NCI-H460 (cell line): ENCODE measurements at places on chromosomes 11 and 22.

DNA sequence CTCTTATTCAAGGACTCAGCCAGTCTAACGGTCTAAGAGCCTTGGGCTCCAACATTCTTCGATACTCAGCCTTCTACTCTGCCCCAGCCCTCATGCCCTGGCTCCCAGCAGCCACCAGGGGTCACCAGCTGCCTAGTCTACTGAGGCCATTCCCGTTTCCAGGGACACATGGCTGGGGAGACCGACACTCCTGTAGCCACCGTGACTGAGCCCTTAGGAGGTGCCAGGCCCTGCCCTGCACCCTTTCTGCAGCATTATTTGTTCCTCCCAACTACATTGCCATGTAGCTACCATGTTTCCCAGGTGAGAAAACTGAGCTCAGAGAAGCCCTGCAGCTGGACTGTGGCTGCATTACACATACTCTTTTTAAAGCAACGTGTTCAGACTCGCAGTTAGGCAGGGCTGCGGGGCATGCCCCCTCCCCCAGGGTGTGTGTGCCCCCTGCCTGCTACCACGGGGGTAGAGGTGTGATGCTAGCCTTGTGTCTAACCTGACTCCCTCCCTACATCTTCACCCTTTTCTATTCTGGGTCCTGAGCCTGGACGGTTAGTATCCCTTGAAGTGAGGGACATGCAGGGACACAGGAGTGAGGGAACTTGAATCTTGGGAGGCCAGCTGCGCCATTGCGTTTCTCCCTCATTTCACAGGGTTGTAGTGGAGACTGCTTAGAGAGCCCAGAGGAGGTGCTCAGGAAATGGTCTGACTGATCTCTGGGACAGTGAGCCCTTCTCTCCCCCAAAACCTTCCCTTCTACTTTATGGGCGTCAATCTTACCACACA is 17.5 kb downstream of the ATG16L2 start:
- peak; percentile 73 for DNase-seq

- DNase-seq, result no peak
These were observed 51.7 kb upstream of the PAK1 start for GRCh38 chr11:77525455-77526091.

GRCh38 chr11:95827696-95828095 is 37.4 kb downstream of the CEP57 start:
- no peak for DNase-seq

- DNase-seq, result no peak
These were observed 150.7 kb downstream of the BLID start for GRCh38 chr11:121965330-121965729.

DNA sequence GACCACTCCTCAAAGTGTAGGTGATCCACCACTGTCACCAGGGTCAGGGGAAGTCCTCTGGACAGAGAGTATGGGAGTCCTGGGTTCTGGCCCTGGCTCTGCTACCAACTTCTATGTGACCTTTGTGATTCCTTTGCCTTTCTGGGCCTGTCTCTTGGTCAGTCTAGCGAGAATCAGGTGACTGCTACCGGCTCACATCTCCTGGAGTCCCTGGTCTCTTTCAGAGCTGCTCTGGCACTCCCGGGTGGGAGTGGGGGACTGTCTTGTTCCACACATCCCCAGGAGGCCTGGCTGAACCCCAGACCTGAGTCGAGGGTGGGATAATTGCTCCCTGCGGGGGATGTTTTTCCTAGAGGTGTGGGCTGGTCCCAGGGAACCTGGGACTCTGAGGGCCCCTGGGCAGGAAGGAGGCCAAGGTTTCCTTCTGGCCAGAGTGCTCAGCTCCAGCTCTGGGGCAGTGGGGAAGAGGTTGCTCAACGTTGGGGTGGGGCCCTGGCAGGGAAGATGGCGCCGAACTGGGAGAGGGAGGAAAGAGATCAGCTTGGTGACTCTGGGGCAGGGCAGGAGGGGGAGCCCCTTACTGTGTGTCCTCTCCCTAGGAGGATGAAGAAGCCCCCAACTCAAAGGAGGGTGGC is 2.1 kb downstream of the SOX10 start:
- no peak for DNase-seq

DNA sequence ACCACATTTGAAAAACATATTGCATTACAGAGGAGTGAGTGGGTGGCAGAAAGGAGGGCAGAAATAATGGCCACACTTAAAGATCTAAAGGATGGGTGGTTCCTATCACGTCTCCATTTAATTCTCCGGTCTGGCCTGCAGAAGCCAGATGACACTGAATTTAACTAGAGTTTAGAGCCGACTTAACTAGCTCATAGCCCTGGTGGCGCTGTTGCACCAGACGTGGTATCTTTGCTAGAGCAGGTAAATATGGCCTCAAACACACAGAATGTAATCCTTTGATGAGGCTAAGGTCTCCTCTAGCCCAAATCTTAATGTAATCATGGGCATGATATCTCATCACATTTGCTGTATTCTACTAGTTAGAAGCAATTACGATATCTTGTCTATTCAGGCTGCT is 51.5 kb upstream of the GAL start:
- DNase-seq, result peak; percentile 48

DNA sequence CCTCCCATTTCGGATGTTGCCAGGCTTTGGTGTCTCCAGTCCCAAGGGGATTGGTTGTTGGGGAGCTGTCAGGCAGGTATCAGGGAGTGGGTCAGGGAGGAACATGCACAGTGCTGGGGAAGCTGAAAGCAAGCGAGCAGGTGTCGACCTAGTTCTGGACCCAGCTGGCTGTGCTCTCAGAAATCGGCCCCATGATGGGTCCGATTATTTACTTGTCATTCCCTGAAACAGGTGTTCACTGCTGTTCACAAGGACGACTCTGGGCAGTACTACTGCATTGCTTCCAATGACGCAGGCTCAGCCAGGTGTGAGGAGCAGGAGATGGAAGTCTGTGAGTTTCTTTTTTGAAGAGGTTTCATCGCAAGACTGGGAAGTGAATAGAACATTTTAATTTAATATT is 76.8 kb downstream of the JAM3 start:
- DNase-seq, result no peak

DNA sequence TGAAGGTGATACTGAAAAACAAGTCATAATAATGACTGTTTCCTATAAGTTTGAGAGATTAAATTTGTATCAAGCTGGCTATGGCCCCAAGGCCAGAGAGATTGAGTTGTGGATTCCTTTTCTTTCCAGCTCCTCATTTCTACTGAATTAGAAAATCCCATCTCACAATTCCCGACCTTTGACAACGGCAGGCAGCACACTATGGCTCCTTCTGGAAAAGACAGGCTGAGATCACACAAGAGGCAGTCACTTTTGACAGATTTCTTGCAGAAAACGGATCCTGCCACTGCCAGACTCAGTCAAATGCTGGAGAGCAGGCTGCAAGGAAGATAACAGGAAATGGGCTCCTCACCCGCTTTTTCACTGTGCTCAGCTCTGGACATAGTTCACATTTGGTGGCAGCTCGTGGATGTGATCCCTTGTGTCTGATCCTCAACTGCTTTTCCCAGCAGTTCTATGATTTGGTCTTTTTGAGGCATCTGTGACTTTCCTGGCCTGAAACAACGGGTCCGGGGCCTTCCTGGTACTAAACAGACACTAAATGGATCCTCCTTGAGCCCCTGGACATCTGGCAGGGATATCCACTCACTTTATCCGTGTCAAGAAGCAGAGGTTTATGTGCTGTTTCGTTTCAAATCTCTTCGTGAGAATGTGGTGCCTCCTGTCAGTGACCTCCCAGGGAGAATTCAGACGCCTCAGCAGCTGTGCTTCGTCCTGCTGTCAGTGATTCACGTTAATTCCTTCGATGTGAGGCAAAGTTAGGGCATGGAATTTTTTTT is 26.1 kb upstream of the RTL6 start:
- DNase-seq, result no peak

- no peak for DNase-seq
These were observed 5.0 kb upstream of the SH3BP1 start for GRCh38 chr22:37634417-37634924.

DNA sequence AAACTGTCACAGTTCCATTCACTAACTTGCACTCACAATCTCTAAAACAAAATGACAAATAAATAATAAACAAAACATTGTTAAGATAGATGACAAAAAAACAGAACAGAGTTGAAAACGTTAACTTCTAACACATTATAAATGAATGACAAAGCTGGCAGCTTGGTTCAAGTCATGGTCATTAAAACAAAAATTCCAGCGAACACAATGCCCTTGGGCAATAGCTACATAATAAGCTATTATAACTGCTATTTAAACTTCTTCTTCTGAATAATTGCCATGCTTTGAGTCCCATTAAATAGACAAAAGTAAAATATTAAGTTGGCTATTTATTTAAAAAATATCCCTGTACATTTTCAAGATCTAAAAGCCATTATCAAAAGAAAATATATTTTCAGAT is 54.7 kb downstream of the PICALM start:
- DNase-seq, result no peak

GRCh38 chr11:95486466-95486865 is 255.5 kb upstream of the SESN3 start:
- no peak for DNase-seq

DNA sequence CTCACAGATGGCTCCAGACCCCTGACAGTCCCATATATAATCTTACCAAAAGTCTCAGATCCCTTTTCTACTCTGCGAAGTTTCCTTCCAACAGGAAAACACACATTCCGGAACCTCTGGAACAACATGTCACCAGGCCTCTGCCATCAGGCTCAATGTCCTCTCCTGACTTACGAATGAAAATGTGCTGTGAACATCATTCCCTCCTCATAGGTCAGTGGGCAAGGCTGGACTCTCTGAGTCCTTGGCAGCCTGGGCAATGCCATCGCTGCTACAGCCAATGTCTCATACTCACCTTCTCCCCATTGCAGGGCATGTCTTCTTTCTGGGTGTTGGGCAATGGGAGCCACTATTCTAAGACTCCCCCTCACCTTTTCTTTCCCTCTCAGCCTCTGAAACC is 1.7 kb upstream of the HPX start:
- no peak for DNase-seq

DNA sequence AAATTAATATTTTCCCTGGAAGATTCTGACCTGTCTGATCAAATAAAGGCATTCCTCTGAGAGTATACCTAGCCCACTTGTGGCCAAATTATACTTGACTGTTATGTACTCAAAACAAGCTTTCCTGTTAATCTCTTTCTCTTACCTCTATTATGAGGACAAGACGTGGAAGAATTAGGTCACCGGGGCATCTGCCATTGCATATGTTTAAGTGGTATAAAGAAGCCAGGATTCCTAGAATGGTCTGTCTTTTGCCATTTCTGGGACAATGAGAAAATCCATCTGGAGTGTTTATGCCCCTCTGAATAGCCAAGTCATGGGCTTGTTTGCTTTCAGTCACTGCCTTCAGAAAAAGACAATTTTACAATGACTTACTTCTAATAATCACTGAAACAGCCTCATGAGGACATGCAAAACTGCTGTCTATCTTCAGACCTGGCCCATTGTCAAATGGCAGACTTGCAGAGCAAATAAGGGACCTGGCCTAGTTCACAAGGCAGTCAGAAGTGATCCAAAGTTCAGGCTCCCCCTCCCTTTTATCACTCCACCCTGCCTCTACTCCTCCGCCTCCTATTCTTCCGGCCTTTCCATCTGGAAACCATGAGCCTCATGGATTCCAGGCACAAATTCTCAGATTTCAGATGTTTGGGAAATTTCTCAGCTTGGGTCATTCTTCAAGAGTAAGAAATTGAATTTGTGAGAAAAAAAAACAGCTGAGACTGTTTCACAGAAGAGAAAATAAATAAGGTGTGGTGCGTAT is 128.1 kb upstream of the LDLRAD3 start:
- no peak for DNase-seq

- DNase-seq, result no peak
These were observed 908.5 kb upstream of the RAG2 start for GRCh38 chr11:37506531-37506930.

GRCh38 chr11:134330611-134331353 is 1.0 kb upstream of the GLB1L2 start:
- DNase-seq, result no peak

GRCh38 chr11:33857933-33858371 is 33.9 kb downstream of the LMO2 start:
- DNase-seq, result peak; percentile 52

GRCh38 chr22:27422442-27422841 is 379.1 kb downstream of the MN1 start:
- DNase-seq, result no peak

DNA sequence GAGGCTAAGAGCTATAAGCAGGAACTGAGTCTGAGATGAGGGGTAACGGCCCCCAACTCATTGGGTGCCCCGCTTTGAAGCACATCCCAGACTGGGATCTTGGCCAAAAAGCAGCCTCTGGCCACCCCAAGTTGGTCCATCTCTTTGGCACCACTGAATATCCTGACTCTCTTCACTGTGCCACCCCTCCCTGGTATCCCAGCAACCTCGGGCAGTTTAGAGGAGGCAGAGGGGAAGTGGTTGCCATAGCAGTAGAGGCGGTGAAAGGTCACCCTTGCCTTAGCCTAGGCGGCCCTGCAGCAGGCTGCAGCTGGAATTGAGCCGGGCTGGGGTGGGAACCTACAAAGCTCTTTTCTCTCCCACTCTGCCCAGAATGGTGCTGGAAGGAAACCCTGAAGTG is 1.1 kb downstream of the PELI3 start:
- DNase-seq, result no peak

- no peak for DNase-seq
These were observed 82.6 kb downstream of the CACNA1I start for GRCh38 chr22:39652990-39653786.

- DNase-seq, result no peak
These were observed 297.6 kb downstream of the KIRREL3 start for GRCh38 chr11:126702987-126703386.

DNA sequence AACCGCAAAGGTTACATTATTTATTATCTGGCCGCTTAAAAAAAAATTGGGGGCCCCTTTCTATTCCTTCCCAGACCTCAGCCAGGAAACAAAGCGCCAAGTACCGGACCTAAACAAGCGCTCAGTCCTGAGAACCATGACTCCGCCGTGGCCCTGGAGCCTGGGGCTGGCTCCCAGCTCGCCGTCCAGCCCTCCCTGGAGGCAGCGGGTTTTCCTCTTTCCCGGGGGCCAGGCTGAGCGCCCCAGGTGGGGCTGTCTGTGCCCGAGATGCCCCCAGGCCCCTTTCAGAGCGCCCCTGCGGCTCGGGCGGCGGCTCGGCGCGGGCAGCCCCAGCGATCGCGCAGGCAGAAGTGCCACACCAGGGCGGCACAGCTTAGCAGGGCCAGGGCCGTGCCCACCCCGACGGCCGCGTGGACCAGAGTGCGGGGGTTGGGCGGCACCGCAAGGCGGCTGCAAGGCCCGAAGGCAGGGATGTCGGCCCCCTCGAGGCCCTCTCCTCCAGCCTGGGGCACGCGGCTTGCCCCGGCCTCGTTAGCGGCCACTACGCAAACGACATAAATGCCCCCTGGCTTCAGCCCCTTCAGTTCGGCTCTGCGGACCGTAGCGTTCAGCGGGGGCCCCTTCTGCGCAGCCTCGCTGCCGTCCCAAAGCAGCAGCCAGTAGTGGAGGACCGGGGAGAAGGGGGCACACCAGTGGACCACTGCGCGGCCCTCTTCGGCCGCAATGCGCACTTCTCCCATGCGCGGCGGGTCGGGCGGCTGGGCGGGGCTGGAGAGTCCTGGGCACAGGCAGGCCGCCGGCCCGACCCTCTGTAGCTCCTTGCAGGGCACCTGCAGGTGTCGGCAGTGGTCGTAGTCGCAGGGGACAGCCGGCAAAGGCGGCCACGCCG is 1.6 kb downstream of the LRRN4CL start:
- no peak for DNase-seq
